Hematopoietic multipotent progenitor cell treated with erythropoietin and hydrocortisone succinate and interleukin-3 and kit ligand, for 4 days (in vitro differentiated cells): ENCODE measurements at places on chromosomes 6 and 20.

DNA sequence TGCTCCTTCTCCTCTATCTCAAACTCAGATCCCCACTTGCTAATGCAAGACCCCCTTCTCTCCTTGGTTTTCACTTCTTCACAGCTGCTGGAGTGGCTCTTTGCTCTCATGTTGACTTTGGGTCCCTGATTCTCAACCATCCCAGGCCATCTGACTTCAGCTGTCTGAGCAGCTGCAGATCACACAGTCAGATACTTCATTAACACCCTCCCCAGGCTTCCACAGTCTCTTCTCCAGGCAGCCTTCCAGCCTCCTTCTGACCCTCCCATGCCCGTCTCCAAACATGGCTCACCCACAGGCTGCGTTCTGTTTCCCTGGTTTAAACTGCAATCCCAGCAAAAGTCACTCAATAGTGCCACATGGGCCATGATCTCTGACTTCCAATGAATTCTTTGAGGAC, 65.4 kb downstream of the HIVEP2 start:
- no peak for DNase-seq

GRCh38 chr6:35294308-35294945, 3.2 kb upstream of the DEF6 start:
- peak; percentile 63 for DNase-seq

DNA sequence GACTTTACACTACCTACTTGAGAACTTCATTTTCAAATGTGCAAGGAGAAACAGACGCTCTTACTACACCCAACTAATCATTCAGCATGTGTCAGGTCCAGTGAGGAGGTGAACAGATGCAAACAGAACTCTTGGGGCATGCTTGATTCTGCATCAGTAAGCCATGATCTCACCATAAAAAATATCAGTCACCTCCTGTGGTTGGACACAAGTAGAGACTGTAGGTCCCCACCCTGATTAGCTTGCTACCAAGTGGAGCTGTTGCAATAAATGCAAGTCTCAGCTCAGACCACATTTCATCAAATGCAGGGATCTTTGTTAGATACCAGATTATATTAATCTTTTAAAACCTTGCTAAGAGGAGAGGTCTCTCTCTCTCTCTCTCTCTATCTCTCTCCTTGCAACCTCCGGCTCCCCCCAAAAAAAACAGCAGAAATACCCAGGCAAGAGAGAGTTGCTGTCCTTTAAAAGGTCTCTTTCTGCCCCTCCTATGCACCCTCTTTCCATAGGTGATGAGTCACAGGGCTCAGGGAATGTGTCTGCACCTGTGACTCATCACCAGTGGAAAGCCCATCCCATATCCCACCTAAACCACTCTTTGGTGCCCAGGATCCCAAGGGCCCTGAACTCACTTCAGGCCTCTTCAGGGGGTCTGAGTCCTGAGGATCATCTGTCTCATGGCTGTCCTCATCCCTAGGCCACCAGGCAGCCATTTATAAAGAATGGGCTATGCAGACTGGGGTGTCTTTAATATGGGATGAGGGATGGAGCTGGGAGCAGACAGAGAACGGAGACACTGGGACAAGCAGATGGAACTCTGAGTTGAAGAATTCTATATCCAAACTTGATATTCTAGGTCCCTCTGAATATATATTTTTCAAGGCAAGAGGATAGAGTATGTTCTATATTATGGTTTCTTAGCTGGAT, 154.5 kb downstream of the QRSL1 start:
- DNase-seq, result no peak

DNA sequence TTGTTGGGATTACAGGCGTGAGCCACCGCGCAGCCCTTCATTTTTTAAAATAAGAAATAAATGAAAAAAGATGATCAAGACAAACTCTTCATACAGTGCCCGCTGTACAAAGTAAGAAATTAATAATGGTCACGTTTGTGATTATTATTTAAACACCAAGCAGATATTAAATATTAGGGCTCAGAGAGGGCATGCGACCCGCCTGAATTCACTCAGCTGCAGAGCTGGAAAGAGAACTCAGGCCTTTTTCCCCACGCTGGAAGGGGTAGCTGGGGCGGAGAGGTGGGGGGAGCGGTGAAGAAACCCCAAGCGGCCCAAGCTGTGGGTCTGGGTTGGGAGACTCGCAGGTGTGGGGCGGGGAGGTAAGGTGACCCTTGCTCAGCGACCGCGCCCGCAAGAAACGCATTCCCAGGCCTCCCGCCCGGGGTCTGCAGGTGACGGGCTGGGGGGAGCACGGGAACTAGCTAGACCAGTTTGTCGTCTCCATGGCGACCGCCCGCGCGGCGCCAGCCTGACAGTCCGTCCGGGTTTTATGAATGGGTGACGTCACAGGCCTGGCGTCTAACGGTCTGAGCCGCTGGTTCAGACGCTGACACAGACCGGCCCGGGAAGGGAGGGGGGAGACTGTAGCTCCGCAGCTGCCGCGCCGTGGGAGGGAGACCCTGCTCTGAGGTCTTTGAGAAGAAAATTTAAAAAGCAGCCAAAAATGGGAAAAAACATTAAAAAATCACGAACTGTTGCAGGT, 1.1 kb upstream of the ID1 start:
- peak; percentile 96 for DNase-seq

DNA sequence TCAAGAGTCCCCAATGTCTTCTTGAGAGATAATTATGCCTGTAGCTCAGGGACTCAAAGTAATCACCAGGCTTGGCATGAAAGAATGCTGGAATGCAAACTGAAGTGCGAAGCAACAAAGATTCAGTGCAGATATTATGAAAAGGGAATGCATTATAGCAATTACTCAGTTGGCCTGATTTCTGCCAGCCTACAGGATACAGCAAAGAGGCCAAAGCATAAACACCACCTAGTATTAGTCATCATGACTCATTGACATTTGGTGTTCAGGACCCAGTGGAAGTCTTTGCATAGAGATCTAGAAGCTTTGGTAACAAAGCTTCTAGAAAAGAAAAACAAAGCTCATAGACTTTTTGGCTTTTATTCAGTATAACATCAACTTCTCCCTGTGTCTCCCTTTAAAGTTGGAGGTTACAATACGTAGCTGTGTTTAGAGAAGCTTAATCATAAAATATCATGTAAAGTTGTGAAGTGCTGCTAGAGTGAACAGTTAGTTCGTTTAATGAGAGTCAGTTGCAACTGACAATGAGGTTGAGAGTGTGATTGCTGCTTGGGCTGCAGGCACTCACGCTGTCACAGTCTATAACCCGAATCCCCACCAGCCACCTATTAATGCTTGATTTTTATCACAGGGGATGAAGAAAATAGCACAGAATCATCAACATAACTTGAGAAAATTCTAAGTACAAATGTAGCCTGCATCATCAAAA, 932.7 kb downstream of the TFAP2A start:
- no peak for DNase-seq

DNA sequence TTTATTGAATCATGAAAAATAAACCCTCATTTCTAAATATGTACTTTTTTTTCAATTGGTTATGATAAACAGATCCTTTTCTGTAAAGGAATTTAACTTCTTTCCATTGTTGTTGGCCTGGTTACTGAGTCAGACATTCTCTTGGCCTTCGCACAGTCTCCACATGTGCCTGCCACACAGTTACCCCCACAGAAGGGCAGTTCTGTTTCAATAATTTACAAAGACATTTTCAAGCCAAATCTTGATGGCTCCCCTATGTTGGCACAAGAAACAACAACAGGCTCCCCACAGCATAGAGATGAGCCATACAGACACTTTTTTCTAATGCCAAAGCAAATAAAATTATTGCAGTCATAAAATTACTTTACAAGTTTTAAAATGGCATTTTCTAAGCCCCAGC, 55.6 kb upstream of the BEND6 start:
- DNase-seq, result no peak

DNA sequence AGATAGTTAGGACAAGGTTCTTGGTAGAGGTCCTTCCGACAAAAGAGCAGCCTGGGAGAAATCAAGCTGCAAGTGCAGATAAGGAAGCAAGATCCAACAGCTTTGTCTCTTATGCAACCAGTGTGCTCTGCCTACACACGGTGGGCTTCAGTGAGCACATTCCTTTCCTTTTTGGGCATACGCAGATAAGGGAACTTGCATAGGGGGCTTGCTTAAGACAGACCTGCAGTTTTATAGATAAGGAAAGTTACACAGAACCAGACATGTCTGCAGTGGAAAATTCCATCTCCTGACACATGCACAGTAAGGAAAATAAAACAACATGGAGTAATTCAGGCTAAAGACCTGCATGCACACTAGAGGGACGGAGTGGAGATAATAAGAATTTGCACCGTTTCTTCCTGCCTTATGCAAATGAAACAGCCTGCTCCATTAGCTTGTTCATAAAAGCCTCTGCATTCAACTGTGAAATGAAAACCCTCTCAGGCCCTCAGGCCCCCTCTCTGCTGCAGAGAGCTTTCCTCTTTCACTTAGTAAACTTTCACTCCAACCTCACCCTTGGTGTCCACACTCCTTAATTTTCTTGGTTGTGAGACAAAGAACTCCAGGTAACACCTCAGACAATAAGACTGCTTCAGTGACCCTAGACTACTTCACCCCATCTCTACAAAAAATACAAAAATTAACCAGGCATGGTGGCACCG, 97.5 kb upstream of the MYLIP start:
- DNase-seq, result peak; percentile 93

GRCh38 chr20:2955257-2955970, 82.1 kb downstream of the PTPRA start:
- peak; percentile 65 for DNase-seq

GRCh38 chr20:20685635-20686034, 26.8 kb downstream of the RALGAPA2 start:
- DNase-seq, result no peak

DNA sequence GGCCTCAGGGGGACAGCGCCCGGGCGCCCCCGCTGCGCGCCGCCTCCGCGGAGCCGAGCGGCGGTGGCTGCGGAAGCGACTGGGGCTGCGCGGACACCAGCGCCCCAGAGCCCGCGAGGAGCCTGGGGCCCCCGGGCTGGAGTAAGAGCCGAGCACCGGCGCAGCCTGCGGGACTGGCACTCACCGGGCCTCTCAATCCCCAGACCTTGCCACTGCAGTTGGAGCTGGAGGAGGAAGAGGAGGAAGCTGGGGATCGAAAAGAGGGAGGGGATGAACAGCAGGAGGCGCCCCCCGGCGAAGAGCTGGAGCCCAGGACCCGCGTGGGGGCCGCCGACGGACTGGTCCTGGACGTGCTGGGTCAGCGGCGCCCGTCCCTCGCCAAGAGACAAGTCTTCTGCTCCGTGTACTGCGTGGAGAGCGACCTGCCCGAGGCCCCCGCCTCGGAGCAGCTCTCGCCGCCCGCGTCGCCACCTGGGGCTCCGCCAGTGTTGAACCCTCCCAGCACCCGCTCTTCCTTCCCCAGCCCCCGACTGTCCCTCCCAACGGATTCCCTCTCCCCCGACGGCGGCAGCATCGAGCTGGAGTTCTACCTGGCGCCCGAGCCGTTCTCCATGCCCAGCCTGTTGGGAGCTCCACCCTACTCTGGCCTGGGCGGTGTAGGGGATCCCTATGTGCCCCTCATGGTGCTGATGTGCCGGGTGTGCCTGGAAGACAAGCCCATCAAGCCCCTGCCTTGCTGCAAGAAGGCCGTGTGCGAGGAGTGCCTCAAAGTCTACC, 590 bp downstream of the RNF217 start:
- peak; percentile 63 for DNase-seq

DNA sequence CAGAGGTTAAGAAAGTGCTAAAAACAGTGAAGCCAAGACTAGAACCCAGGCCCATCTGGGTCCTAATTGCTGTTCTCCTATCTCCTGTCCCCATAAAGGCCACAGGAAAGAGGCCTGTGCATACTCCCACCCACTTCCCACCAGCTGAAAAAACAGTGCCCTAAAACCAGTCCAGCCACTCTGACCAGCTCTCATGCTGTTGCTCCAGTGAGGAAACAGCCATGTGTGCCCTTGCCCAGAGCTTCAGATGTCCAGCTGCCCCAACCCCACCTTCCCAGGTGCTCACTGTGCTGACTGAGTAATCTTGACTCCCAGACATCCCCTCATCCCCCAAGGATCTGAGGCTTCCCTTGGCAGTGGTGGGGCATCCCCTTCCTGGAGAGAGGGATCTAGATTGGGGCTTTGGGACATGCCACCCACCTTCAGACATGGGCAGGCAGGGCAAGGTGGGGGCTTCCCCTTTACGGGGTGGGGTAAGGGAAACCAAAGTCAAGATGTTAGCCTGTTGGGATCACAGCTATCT, 28.7 kb downstream of the KCNK5 start:
- DNase-seq, result no peak

- peak; percentile 65 for DNase-seq
Observed at GRCh38 chr6:7147051-7147671, 39.4 kb downstream of the RREB1 start.

GRCh38 chr20:57754190-57754589, 44.4 kb upstream of the PMEPA1 start:
- DNase-seq, result no peak

DNA sequence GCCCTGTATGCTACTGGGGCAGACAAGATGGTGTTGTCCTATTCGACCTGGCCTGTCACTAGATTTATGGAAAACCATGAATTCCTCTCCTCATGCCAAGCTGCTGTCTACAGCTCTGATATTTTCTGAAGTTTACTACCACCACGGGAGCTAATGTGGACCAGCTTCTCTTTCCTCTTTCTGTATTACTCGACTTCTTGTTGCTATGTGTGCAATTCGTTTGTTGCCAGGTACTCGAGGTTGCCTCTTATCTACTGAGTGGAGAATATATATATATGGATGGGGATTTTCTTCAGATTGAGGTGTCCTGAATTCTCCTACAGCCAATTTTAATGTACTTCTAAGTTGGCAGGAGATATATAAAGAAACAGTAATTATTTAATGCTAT, 34.7 kb downstream of the MAN1A1 start:
- DNase-seq, result peak; percentile 44
